Renal cortex interstitium (tissue), 15 donors: ENCODE measurements at places on chromosomes 2 and 18.
A peak's percentile ranks its signal among the peaks of the same experiment; 100 is the strongest.

DNA sequence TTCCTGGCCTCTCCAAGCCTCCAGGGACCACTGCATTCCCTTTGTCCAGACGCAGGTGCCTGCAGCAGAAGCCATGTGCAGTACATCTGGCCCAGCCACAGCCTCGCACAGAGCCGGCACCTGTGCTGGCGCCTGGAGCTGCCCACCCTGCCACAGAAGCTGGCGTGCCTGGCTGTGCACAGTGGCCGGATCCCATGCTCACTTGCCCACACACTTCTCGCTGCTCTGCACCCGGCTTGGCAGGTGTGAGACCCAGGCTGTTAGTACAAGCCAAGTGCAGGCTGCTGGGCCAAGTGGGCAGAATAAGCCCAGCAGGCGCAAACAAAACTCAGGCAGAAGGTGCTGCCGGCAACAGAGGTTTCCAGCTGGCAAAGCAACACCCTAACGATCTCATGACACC, 124.5 kb upstream of the CCDC150 start:
- no peak for DNase-seq

DNA sequence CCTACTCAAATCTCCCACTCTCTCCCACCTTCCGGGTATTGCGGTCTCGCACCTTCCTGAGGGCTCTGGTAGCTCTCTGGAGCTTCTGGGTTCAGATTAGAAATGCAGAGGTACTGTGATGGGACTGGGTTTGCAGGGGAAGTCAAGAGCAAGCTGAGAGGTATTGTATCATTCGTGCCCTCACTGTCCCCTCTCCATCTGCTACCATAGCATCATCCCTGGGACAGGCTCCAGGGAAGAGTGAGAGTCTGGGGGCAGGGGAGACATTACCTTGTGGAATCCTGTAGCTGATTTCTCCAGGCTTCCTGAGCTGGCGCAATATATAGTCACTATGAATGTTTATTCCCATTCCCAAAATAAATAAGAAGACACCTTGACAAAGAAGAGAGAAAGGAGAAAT, 49.6 kb downstream of the SRD5A2 start:
- DNase-seq: no peak

DNA sequence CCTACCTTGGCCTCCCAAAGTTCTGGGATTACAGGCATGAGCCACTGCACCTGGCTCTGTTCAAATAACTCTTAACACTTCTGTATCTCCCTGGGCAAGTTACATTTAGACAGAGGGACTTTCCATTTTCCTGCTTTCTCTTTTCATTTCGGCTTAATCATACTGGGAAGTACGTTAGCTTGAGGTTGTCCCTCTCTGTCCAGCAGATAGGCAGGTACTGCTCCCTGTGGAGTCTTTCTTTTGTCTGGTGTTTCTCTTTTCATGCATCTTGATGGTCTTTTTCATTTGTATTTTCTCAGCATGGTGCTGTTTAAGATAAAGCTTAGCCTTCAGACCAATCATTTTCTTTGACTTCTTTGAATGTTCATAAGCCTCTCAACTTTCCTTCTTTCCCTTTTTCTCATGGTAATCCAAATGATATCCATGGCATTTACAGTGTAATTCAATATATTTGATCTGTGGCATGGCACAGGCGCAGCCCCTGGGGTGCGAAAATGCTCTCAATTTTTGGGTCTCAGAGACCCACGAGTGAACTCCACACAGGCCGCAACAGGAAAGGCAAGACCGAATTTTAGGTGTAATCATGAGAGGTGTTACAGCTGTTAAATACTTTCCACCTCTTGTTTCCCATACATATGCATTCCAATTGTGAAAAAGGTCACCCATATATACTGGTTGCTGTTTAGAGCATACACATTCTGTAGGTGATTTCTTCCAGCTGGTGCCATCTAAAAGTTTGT, 99.9 kb upstream of the MYO3B start:
- no peak for DNase-seq

- peak; percentile 85 for DNase-seq
Measured at GRCh38 chr2:73176881-73177644, 25.3 kb upstream of the NOTO start.

GRCh38 chr2:11056614-11057013, 98.7 kb upstream of the SLC66A3 start:
- DNase-seq: no peak

DNA sequence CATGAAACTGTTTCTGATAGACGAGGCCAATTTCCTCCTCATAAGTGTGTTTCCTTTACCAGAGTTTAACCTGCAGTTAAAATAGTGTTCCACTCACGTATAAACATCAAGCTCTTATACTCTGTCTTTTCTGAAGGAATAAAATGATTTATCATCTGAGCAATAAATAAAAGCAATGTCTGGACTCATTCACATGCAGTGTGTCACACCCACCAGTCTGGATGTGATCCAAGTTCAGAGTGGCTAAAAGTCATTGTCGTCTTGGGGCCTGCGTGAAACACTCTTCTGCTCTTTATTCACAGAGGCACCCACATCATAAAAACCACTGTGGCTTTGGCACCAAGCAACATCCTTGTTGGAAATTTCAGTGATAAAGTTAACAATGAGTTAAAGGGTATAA, 19.5 kb upstream of the SLC9A4 start:
- DNase-seq: no peak

DNA sequence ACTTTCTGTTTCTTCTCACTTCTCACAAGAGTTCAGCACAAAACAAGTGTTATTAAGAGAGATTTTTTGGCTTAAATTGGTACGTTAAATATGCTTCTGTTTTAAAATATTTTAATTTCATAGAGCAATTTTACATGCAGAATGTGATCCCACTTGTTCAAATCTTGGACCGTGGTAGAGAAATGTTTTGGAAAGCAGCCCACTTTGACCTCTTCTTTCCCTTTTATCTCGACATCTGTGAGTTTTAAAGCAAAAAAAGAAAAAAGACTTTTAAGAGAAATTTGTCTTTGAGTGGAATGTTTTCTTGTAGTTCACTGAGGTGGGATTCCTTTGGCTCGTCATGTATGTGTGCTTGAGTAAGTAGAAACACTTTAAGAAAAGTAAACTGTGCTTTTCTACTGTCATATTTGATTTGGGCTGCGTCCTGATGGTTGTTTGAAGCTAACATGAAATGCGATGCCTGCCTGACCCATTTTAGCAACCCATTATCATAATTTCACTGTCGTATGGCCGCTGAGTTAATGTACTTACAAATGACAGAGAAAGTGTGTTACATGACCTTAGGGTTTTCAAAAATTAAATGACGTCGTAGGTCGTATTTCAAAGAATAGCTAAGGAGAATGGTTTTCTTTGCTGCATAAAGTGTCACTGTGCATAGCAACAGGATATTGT, 54.5 kb downstream of the TSHZ1 start:
- DNase-seq: no peak

DNA sequence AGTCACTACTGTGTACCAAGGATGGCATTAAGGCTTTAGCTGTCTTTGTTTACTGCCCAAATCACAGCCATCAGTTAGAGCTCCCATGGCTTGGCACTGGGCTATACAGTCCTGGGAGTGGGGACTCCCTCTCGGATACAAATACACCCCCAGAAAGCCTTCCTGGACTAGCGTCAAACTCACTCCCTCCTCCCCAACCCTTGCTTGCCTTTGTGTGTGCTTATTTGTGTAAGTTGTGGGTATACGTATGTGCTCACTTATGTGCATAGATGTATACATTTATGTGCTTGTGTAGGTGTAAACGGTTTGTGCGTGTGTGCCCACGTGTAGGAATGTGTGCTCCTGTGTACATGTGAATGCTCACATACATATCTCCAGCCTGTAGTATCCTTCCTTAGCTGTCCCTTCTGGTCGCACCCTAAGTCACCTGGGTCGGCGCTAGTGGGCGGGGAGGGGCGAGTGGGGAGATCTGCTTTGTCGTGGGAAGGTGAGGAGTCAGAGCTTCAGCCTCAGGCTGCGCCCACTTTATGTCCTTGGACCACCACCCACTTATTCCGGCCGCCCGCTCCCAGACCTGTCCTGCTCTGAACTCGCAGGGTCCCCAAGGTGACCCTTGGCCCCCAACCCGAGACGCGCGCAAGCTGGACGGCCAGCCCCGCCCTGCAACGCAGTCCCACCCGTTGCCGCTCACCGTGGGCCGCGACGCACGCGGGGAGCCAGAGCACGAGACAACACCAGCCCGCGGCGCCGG, 461 bp downstream of the PRADC1 start:
- DNase-seq: no peak

GRCh38 chr2:31079665-31080064, 58.6 kb downstream of the GALNT14 start:
- no peak for DNase-seq

- DNase-seq: no peak
Measured at GRCh38 chr2:100113990-100114433, 28.4 kb downstream of the AFF3 start.

DNA sequence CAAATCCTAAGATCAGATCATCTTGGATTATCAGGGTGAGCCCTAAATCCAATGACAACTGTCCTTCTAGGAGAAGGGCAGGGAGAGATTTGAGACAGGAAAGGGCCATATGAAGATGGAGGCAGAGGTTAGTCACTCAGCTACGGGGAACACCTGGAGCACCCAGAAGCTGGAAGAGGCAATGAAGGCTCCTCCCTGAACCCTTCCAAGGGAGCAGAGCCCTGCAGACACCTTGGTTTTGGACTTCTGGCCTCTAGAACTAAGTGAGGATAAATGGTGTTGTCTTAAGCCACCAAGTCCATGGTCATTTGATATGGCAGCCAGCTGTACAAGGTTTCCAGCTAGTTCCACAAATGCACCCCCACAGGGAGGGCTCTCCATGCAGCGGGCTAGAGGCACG, 6.9 kb upstream of the PTPN2 start:
- no peak for DNase-seq

DNA sequence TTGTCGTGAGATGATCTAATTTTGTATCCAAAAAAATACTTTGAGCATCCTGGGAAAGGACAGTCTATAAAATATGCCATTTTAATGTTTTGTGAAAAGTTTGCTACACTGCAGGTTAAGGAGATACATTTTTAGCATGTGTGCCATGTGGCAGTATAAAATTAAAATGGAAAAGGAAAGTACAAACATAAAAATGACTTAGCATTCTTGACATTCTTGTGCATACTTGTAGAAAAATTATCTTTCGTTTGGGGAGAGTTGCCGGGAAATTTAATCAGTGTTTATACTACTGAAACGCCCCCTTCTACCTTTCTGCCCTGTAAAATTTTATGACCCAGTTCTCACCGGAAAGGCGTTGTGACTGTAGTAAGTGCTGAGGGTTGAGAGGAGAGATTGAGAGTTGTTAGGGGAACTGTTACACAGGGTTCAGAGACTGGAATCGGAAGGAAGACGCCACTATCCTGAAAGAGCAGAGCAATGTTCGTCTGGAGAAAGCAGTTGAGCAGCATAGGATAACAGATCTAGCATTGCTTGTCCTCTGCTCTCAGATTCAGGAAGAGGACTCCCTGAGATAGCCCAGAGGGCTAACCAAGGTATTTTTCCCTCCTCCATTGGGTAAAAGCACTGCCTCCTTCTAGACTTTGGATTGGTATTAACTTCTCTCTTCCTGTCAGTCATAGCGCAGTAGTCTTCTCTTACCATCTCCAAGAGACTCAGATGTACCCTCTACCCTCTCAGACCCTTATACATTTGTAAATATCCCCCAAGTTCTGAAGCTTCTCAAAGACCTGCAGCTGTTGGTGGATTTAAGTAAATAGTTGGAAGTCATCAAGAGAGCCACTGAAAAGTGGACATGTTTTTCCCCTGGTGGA, 2.7 kb downstream of the CDH20 start:
- no peak for DNase-seq

GRCh38 chr2:177983183-177983788, 89.3 kb downstream of the PDE11A start:
- peak; percentile 26 for DNase-seq

DNA sequence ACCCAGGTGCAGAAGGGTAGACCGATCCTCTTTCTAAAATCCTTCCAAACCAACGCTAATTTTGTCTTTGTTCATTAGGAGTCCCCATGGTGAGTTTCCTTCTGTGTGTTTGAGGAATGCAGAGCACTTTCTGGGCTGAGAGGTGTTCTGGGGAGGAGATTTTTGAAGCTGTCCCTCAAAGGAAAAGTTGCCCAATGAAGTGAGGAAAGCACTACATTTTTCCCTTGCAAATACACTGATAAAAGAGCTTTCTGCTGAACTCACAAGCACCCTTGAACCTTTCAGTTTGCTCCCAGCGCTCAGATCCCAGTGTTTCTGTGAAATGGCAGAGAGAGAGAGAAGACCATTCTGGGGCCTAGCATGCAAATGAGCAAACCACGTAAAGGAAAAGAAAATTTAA, 299.6 kb upstream of the FANCL start:
- DNase-seq: no peak

DNA sequence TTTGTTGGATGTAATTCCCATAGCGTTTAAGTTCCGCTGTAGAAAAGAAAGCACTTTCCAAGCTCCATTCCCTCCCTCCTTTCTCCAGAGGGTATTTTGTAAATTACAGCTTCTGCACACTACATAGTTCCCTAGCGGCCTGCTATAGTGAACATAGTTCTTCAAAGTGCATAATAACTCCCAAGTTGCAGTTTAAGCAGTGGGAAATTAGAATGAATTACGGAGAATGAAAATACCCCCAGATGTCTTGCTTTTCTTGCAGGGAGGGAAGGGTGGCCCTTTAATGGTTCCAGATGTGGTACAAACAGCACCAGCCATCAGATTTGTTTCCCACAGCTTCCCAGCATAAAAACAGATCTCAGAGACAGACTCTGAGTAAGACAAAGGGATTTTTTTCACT, 893.9 kb downstream of the SUCLG1 start:
- no peak for DNase-seq

DNA sequence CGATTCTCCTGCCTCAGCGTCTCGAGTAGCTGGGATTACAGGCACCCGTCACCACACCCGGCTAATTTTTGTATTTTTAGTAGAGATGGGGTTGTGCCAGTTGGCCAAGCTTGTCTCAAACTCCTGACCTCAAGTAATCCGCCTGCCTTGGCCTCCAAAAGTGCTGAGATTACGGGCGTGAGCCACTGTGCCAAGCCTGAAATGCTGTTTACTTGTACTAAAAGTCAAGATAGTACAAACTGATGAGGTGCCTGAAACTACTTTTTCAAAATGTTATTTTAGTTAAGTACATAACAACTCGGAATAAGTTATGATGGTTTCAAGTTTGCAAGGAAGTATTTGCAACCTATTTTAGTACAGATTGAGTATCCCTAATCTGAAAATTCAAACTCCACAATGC, 85.7 kb downstream of the CEP192 start:
- no peak for DNase-seq
